Amniotic epithelial cell (primary cell): ENCODE measurements at places on chromosomes 6 and 20.

- DNase-seq: no peak
Observed at GRCh38 chr6:87251225-87251624, 71.2 kb upstream of the SMIM8 start.

DNA sequence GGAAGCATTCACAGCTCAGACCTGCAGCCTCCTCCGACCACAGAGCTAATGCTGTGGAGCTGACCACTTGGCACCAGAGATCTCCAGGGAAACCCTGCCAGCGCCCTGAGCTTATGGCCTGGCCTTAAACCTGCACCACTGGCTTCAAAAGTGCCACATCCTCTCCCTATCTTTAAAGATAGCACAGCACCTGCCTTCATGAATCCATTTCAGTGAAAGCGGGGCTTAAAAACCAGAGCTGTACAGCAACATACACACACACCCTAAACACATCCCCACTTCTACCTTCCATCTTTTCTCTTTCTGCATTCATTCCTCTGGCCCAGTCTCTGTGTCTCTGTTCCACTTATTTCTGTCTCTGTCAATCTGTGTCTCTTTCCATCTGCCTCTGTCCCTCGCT, 59.8 kb upstream of the CCDC167 start:
- no peak for DNase-seq

- no peak for DNase-seq
Observed at GRCh38 chr20:62027698-62028321, 37.9 kb downstream of the TAF4 start.

- no peak for DNase-seq
Observed at GRCh38 chr6:39587080-39587479, 138.1 kb downstream of the KIF6 start.

- DNase-seq: no peak
Observed at GRCh38 chr6:37407948-37408347, 25.1 kb upstream of the CMTR1 start.

DNA sequence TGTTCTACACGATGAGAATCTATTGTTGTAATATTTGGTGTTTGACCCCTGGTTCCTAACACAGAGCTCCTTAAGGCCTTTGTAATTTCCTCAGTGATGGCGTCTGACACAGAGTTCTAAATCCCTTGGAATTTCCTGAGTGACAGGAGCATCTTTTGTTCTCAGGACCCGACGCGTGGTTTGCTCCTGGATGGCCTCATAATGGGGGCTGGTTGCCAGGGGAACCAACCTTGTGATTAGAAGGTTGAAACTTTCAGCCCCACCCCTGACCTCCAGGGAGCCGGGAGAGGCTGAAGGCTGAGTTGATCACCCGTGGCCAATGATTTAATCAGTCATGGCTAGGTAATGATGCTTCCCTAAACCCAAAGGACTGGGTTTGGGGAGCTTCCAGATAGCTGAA, 20.5 kb upstream of the ZNF133 start:
- no peak for DNase-seq

DNA sequence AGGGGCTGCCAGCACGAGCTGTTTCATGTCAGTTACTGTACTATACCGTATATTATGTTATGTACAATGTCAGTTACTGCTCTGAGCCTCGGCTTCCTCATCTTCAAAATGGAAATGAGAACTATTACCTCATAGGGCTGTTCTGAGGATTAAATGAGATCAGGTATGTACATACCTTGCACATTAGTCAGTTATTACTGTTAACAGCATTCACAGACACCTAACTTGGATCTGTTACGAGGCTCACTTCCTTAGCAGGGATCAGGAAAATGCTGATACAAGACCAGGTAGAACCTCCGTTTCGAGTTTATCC, 69.7 kb upstream of the TBC1D7 start:
- no peak for DNase-seq

DNA sequence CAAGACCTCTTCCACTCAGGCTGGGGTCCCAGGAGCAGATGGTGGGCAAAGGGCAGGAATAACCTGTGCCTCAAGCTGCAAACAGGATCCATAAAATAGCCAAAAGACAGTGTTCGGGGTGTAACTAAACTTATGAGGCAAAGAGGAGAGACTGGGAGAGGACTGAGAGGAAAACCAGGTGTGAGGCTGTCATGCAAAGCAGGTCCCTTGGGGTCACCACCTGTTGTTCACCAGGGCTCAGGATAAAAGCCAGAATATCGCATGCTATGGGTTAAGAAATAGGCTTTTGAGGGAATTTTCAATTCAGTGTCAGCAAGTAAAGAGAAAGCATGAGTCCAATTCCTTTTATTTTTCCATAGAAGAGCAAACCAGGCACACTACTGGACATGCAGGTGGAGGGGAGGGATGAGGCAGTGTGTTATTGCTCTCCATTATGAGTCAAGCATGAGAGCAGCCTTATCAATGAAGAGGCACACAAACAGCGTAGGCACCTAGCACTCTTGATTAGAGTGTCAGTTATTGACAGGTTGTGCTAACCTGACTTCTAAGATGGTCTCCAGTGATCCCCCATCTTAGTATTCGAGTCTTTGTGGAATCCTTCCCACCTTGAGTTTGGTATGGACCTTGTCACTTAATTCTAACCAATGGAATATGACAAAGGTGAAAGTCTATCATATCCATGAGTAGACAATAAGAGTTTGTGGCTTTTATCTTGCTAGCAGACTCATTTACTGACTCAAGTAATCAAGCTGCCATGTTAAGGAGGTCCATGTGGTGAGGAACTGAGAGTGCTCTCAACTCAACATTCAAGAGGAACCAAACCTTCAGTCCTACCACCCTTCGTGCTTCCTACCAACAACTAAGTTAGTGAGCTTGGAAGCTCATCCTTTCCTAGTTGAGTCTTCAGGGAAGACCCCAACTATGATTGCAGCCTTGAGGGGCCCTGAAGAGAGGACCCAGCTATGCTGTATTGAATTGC, 18.8 kb downstream of the HLA-E start:
- DNase-seq: no peak

DNA sequence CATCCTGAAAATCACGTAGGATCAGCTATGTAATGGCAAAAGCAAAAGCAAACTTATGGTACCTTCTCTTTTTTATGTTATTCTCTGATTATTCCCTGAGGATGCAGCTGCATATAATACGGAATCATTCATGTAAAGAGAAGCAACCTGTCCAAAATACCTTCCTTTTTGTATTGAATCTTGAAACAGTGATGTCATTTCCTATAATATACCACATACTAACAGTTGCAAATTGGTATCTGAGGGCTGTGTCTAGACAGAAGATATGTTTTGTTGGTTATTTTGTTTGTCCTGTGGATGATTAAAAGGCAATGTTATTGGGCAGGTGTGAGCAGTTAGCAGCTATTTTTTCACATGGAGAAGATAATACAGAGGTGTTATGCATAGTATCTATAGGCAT, 161.4 kb upstream of the AHI1 start:
- DNase-seq: no peak

DNA sequence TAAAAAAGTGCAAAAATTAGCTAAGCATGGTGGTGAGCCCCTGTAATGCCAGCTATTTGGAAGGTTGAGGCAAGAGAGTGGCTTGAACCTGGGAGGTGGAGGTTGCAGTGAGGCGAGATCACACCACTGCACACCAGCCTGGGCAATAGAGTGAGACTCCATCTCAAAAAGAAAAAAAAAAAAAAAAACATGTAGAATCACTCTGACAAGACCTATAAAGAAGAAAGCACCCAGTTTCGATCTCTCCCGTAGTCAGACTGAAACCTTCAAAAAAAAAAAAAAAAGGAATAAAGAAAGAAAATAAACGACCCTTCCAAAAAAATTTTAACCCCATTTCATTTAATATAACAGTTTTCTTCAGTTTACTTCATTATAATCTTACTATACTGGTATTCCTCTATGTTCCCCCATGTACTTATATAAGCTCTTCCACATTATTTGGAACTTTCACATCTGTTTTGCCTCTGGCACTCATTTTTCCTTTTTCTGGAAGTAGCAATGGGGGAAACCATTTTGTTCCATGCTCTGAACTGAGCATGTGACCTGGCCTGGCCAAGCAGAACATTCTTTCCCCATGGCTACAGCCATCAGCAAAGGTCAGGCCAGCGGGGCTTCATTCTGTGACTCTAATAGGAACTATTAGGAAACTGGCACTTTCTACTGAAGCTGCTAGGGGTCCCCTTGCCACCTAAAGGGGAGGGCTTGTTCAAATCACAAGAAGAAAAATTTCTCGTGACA, 9.6 kb downstream of the SLC18B1 start:
- no peak for DNase-seq

DNA sequence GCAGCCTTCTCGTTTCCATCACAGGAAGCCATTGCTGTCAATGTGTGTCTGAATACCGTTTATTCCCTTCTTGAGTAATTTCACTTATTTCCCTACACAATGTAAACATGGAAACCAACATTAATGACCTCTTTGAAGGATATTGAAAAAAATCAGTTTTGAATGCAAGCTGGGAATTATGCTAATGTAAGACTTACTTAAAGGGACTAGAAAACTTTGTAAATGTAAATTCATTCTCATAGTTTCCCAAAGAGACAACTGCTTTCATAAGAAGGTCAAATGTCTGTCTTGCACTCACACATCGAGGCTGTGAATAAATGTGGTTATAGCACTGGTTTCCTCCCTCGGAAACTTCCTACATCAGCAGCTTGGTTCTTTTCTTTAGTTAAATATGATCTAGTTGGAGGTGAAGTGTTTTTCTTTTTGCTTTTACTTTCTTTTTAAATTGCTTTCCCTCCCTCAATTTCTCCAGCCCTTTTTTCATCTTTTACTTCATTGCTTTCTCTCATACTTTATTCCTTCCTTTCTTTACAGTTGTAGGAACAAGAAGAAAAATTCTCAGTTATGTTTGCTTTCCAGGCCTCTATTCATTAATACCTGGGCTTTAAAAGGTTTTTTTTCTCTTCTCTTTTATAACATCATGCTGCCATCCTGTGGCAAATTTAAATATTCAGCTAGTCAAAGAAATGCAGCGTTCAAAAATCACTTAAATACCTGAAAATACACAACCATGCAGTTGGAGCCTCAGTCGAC, 108.3 kb downstream of the TNFAIP3 start:
- DNase-seq: peak; percentile 40

DNA sequence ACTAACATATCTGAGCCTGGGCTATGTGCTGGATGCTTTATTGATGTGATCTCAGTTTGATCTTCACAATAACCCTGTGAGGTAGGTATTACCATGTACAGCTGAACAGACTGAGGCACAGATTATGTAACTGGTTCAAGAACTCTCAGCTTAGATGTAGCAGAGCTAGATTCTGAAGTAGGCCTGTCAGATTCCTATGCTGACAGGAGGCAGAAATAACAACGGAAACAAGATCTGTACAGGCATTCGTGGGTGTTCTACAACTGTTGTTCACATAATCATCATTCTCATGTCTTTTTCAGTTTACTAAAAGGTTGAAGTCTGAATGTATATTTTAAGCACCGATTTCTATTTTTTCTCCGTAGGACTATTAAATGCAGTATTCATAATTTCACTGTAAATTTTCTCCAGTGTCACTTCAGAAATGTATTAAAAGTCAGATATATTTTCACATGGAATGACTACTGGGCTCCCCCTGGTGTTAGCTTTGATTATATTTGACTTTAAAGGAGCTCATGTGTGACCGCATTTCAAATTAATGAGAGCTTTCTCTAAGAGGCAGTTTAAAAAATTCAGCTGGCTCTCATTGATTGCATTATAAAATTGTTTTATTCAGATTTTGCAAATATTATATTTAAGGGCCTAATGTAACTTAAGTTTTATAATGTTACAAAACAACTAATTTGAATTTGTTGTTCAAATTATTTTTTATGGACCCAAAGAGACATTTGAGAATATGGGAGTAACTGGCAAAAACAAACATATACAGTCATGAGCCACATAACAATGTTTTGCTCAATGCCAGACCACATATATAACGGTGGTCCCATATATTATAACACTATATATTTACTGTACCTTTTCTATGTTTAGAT, 36.4 kb upstream of the SLC17A4 start:
- peak; percentile 14 for DNase-seq

- no peak for DNase-seq
Observed at GRCh38 chr20:64049060-64049877, at the start of gene SOX18. SOX18 (minus strand) TSS chr20:64049639; CDS start chr20:64049516, 123 bp downstream.

GRCh38 chr6:145092554-145092953, 642.8 kb downstream of the EPM2A start:
- no peak for DNase-seq

GRCh38 chr6:134435814-134436280, 117.9 kb upstream of the SGK1 start:
- DNase-seq: no peak

- DNase-seq: peak; percentile 85
Observed at GRCh38 chr20:38764567-38765318, 16.5 kb downstream of the ACTR5 start.

DNA sequence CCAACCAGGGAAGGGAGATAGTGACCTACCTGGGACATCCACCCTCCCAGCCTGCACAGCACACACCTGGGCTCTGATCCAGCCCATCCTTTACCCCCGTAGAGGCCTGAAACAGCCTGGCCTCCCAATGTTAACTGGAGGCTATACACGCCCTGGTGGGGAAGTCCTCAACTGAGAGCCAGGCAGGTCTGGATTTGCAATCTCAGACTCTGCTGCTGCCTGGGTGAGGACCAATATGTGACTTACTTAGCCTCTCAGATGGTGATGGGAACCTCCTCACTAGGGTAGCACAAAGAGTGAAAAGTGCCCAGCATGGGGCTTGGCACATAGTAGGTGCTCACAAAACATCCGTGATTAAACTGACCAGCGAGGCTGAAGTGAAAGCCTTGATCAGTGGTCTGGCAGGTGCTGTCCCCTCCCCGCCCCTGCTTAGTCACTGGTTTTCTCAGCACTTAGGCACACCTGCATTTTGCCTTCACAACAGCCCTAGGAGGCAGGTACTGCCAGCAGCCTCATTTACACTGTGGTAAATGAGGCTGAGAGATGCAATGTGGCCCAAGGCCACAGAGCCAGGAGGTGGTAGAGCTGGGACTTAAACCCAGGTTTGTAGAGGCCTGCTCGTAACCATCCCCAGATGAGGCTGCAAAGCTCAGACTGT, 12.4 kb downstream of the PEDS1 start:
- DNase-seq: no peak

DNA sequence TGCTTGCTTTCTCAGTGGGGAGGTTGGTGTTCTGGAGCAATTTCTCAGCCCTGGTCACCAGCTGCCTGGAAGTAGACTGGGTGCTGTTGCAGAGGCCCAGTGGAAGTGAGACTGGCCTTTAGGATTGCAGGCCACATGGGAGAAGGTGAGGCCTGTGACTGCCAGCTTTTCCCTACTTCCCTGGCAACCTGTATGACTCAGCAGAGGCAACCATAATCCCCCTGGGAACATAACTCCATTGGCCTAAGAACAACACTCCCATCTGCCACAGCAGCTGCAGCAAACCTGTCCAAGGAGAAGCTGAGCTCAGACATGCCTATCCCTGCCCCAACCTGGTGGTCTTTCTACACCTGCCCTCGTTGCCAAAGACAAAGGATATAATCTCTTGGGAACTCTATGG, 473.5 kb upstream of the SPTLC3 start:
- no peak for DNase-seq

GRCh38 chr20:62321521-62321948, 18.7 kb downstream of the ADRM1 start:
- no peak for DNase-seq

GRCh38 chr20:25705830-25706351, 9.2 kb upstream of the ZNF337 start:
- DNase-seq: no peak

GRCh38 chr20:46708172-46708860, 1.1 kb upstream of the SLC2A10 start:
- DNase-seq: no peak
